Muscle of arm (tissue), 14 donors: ENCODE measurements at places on chromosomes 13 and 19. TPM values are rescaled to one million over a fixed set of nuclear protein-coding genes. Genes with fewer than 3 reads are reported as not detected.

- peak; percentile 82 for DNase-seq
These were observed at the start of gene TSHZ3 for GRCh38 chr19:31349160-31349881. Gene TSHZ3, minus strand, starts transcription at chr19:31349436. Its CDS starts 217 bp downstream, at chr19:31349219.

- DNase-seq = no peak
These were observed 13.3 kb downstream of the PDX1 start for GRCh38 chr13:27933118-27933517.

GRCh38 chr13:70668293-70668692, 560.0 kb upstream of the KLHL1 start:
- no peak for DNase-seq

DNA sequence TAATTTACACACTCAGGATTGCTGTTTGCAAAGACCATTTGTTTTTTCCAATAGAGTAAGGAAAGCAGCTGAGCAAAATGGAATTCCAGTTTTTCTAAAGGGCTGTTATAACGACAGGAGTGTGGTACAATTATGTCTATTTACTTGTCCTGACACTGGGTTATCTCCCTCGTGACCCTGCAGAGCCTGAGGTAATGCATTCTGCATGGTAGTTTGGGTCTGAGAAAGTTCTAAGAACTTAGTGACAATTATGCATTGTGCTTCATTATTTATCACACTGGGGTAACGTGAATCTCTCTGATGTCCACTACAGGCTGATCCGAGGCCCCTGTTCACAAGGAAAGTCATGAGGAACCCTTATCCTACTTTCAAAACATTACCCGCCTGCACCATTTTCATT, 50.7 kb upstream of the EDNRB start:
- DNase-seq = no peak

GRCh38 chr13:39326469-39327171, 276.4 kb downstream of the LHFPL6 start:
- DNase-seq = peak; percentile 38

GRCh38 chr13:31880851-31881494, 141.6 kb downstream of the RXFP2 start:
- no peak for DNase-seq

DNA sequence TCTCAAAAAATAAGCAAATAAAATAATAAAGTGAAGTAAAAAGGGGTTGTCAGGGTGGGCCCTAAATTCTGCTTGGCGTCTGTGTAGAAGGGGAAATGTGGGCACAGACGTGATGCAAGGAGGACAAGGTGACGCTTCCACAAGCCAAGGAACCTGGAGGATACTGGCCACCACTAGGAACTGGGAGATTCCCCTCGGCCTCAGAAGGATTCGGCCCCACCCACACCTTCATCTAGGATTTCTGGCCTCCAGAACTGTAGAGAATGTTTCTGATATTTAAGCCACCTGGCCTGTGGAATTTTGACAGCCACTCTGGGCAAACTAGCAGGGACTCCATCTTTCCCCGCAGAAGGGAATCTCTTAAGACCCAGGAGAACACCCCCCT, 1.1 kb downstream of the PLEKHJ1 start:
- DNase-seq = no peak

GRCh38 chr19:17488593-17489391, 18.5 kb downstream of the SLC27A1 start:
- no peak for DNase-seq

DNA sequence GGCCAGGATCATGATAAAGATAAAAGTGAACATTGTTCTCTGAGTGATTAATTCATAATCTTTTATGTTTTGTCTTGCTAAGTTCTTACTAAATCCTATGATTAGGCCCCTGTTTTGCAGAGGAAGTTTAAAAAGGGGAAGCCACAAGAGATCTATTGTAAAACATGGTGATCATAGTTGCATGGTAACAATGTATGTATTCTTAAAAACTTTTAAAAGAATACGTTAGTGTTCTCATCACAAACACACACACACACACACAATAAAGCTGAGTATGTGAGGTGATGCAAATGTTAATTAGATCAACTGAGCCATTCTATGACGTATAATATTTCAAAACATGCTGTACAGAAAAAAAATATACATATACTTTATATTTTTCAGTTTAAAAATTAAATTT, 51.2 kb downstream of the MBD3L2B start:
- DNase-seq = no peak

RYR1 gene
- 565 TPM for polyA plus RNA-seq

DNA sequence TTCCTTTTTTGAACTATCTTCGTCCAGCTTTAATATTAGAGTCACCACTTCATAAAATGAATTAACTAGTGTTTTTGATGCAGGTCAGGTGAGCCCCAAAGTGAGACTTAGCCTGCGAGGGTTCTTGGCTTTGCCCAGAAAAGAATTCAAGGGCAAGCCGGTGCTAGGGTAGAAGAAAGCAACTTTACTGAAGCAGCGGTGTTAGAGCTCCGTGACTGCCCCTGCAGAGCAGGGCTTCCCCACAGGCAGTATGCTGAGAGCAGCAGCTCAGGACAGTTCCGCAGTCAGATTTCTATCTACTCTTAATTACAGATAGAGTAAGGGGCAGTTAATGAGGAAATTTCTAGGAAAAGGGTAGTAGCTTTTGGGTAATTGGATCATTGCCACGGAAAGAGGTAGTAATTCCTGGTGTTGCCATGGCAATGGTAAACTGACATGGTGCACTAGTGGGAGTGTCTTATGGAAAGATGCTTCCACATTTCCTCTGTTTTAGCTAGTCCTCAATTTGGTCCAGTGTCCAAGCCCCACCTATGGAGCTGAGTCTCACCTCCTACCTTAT, 432.2 kb upstream of the ZNF507 start:
- DNase-seq = no peak

DNA sequence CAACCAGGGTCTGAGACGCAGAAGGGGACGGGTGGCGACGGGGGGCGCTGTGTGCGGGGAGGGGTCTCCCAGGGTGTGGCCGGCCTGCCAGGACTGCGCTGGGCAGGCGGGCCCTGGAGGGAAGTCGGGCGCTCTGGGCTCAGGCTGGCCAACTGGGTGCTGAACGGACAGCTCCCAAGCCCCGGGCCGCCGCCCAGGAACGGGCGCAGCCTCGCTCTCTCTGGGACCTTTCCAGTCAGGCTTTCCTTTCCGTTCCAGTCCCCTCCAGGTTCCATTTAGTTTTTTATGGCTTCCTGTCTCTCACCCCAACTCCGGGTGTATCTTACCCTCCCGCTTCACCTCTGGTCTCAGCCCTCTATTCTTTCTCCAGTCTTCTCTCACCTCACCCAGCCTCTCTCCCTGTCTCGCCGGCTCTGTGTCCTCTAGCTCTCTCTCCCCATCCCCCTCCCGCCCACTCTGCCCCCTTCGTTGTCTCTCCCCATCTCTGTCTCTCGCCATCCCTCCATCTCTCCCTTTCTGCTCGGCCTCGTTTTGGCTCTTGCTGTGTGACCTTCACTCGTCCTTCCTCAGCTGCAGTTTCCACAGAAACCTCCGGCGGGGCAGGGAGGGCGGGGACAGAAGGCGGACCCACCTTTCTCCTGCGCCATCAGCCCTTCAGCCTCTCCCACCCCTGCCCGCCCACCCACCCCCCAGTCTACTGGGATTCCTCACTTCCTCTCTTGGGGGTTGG, 3.3 kb upstream of the ATP1A3 start:
- peak; percentile 54 for DNase-seq
